MV-4-11 (cell line): ENCODE measurements at places on chromosomes 2 and 18.

DNA sequence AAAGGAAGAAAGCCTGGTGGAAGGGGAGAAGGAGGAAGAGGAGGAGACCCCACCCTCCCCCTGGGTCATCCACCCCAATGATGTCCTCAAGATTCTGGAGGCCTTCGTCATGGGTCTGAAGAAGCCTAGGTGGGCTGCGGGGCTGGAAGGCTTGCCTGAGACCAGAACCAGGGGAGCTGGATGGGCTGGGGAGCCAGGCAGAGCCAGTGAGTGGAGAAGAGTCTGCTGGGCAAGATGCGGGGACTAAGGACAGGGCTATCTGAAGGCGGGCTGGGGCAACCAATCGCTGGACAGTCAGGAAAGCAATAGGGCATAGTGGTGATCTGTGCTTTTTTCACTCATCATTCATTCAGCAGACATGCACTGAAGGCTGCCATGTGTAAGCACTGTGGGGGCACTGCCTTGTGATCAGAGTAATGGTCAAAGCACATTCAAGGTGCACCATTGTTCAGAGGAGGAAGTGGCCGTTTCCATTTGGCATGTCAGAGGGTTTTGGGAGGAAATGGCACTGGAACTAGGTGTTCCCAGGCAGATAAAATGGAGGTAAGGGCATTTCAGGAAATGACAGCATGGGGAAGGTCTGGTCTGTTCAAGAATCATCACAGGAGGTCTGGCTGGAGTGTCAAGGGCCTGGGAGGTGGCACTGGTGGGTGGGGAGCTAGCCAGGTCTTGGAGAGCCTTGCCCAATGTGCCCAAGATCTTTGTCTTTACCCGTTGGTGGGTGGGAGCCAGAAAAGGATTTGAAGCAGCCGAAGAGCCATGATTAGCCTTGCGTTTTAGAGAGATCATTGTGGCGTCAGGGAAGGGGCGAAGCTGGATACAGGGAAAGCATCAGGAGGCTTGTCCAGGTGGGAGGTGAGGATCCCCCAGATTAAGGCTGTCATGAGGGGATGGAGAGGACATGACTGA, 24.2 kb downstream of the OTOF start:
- DNase-seq: no peak

DNA sequence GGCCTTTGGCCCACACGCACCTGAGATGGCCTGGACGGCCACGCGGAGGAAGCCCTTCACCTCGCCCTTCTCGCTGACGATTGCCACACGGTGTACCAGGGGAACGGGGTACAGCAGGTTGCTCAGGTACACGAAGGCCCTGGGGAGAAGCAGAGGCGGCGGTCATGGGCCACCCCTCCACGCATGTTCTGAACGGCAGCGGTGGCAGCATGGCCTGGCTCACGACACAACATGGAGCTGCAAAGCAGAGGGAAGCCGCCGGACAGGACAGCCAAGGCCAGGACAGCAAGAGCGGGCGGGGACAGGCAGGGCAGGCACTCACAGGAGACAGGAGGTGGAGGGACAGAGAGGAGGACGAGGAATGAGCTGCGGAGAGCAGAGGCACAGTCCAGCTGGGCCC, 58.7 kb downstream of the AQP12A start:
- DNase-seq: no peak

GRCh38 chr2:182897137-182897536, 30.7 kb upstream of the FRZB start:
- DNase-seq: no peak

GRCh38 chr18:45015788-45016128, 335.1 kb downstream of the SETBP1 start:
- no peak for DNase-seq

DNA sequence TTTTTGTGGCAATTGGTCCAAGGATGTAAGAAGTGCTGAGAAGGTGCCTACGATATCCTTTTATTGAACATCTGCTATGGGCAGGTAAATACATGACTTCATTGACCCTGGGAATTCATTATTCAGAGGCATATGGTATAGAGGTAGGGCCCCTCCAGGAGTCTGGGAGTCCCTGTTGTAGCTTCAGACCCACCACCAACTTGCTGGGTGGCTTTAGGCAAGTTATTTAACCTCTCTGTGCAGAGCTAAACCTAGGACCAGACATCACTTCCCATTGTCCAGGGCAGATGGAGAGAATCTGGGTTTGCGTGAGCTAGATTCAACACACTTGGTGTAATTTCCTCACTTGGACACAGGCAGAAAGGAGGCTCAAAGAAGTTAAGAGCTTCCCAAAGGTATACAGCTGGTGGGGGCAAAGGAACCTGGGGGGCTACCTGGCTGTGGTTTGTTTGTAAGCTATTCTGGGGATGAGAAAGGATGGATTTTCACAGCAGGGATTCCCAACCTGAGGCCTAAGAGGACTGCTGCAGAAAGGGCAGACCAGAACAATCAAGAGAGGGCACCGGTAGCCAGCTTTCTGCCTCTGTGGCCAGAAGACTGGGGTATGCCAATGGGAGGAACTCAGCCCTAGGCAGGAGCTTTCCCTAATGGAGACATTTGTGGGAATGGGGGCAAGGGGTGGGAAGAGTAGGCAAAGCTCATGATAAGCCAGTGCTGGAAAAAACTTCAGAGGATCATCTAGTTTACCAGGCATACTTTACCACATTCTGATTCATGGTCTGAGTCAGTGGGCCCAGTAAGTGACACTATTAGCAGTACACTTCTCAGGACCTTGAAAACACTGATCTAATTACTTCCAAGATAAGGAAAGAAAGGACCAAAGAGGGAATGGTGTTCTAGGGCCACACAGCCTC, 102.7 kb upstream of the SMAD2 start:
- DNase-seq: no peak
